ENCODE measurements at places on chromosomes 5 and 9. TPM values are rescaled to one million over a fixed set of nuclear protein-coding genes. Genes with fewer than 3 reads are reported as not detected.

STKLD1 gene
- 0.32 TPM for total RNA-seq

- no peak for DNase-seq
Observed at GRCh38 chr5:50807661-50808060, 141.2 kb downstream of the PARP8 start.

GRCh38 chr9:28735738-28736342, 1162.6 kb upstream of the C9orf72 start:
- DNase-seq, result no peak

SPEF2 gene
- total RNA-seq, result 4.3 TPM

S100Z gene
- total RNA-seq, result not detected

DNA sequence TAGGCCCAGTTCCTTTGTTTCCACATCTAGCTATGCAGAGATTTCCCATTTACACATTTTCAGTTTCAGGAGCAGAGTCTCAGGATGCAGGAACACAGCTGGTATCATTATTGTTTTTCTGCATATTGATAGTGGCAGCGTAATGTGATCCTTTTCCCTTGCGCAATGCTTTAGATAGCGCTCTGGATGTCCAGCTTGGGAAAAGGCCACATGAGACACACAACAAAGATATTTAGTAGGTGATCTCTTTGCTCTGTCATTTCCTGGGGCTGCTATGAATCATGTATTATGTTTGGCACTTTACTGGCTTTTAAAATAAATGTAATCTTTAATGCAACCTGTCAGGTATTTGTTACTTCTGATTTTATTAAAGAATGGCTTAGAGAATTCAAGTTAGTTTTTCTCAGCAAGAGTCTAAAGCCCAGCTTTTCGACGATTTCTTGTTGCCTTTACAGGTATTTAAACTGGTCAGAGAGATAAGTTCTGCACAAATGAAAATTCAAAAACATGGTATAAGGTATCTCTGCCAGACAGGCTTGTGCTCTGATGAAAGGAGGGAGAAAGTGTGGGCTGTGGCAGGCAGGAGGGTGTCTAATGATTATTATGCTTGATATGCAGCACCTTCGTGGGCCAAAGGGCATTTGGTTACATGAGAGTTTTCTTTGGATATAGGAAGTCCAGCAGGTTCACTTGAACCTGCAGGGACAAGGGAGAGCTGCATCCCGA, 42.2 kb downstream of the PTTG1 start:
- peak; percentile 77 for DNase-seq

DNA sequence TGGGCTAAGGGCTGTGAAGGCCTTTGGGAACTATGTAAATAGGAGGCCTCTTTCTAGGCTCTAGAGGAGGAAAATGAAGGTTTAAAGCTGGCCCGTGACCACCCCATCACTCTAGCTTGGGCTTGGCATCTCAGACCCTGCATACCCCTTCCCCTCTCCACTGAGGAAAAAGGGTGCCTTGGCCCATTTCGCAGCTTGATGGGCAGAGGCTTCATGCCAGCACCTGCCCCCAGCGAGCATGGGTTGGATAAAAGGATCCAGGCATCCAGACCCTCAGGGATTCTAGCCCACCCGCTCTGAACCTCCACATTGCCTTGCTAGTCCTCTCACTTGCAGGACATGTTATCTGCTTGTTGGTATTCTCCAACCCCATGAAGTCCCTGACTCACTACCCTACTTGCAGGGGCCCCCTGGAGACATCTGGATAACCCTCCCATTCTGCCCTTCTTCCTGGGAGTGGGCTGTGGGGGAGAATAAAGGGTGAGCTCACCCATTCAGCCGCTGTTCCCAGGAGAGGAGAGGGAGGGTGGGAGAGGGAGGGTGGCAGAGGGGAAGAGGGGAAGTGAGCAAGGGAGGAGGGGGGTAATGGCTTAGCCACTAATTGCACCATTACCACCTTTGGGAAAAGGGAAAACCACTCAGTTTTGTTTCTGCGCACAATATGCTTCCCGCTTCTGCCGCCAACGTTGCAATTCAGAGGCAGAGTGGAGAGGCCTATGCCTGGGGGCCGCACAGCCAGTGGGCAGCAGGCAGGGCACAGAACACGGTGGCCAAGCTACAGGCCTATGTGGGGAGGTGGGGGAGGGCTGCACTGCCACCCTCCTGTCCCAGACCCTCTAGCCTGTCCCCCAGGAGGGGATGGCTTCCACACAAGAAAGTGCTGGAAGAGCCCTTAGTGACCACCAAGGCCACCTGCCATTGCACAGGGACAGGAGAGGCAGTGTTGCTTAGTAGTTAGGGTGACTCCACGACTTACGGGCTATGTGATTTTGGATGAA, 2.1 kb upstream of the CAMK2A start:
- peak; percentile 38 for DNase-seq

GRCh38 chr5:145347026-145347616, 488.0 kb downstream of the PRELID2 start:
- peak; percentile 72 for DNase-seq

SLC2A6 gene
- total RNA-seq, result 35.4 TPM

- DNase-seq, result no peak
Observed at GRCh38 chr9:72997387-72997995, 44.6 kb upstream of the ALDH1A1 start.

ANKRD34B gene
- not detected for total RNA-seq

DNA sequence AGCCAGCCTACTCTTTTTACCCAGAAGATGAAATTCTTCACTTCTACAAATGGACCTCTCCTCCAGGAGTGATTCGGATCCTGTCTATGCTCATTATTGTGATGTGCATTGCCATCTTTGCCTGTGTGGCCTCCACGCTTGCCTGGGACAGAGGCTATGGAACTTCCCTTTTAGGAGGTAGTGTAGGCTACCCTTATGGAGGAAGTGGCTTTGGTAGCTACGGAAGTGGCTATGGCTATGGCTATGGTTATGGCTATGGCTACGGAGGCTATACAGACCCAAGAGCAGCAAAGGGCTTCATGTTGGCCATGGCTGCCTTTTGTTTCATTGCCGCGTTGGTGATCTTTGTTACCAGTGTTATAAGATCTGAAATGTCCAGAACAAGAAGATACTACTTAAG, 16.6 kb downstream of the OCLN start:
- DNase-seq, result no peak

- DNase-seq, result no peak
Observed at GRCh38 chr5:58825899-58826298, 243.0 kb downstream of the RAB3C start.

PCDHGB1 gene
- 2.2 TPM for total RNA-seq

DNA sequence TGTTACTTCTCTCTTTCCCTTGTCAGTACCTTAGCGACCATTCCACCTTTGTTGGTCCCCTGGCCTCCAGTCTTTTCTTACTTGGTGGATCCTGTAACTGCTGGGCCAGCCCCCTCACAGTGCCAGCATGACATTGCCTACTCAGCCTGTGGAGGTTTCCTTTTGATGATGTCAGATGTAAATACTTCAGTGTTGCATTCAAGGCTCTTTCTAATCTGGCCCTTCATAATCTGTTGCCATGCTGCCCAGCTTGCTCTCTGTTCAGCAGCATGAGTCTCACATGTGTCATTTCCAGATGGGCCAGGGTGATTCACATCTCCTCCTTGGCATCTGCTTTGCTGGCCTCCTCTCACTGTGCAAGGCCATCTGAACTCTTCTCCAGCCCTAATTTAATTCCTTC, 57.1 kb downstream of the MAST4 start:
- DNase-seq, result no peak

DNA sequence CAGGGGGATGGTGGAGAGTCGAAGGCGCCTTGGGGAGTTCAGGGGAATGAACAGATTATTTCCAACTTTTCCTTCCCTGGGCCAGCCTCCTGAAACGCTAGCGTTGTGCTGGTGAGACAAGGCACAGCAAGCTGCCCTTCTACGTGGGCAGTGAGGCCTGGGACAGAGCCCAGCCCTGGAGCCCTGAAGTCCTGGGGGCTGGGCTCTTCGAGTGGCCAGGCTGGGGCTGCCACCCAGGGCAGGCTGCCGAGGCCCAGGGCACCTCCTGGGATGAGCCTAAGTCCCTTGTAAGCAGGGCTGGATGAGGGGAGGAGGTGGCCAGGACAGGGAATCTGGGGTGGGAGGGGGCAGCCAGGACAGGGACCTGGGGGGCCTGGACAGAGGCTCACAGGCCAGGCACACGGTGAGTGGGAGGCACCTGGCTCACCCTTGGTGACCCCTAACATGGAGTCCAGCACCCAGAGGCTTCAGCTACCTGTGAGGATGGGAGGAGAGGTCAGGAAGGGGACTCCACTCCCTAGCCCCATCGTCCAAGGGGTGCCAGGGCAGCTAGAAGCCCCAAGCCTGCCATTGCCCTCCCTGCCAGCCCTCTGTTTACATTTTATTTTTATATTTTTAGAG, 1.3 kb upstream of the LCN12 start:
- DNase-seq, result no peak

- DNase-seq, result no peak
Observed at GRCh38 chr9:97979788-97980478, 3.2 kb upstream of the ANP32B start.

- DNase-seq, result no peak
Observed at GRCh38 chr5:140337880-140338279, 8.5 kb downstream of the HBEGF start.

ARL14EPL gene
- total RNA-seq, result not detected

DNA sequence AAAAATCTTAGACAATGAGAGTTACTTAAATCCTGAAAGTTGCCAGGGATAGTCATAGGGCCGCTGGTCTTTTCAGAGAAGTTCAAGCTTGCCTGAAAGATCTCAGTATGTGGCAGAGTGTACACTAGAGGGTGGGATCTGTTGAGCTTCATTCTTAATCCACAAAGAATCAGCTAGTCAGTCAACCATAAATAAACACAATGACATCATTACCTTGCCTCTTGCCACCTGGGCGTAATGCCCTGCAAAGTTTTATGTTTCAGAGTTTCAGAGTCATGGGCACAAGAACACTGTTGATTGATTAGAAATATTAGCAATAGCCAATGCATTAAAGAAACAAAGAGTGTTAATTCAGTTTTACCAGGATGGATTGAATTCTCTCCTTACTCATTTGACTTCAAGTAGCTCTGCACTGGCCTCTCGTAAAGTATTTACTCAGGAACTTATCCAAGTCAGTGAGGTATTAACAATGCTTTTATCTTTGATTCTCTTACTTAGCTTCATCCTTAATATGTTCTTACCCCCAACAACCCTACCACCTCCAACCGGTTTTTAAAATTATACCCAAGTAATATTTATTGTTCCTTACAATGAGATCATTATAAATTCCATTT, 14.3 kb upstream of the ANXA1 start:
- no peak for DNase-seq
